ENCODE measurements at places on chromosomes 3 and 15.

DNA sequence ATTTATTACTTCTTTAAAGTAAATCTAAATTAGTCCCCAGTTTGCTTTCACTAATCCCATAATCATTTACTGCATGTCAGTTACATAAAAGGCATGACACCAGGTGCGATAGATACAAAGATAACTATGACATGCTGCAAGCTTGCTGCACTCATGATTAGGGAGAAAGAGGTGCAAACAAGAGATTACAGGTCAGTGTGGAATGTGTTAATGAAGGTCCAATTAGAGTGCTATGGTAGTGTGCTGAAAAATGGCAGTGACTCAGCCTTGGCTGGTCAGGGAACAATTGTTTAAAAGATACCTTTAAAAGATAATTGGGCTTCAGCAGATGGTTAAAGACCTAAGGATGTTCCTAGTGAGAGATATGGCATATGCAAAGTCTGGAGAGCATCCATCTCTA is 352.6 kb upstream of the TGFBR2 start:
- no peak for DNase-seq

DNA sequence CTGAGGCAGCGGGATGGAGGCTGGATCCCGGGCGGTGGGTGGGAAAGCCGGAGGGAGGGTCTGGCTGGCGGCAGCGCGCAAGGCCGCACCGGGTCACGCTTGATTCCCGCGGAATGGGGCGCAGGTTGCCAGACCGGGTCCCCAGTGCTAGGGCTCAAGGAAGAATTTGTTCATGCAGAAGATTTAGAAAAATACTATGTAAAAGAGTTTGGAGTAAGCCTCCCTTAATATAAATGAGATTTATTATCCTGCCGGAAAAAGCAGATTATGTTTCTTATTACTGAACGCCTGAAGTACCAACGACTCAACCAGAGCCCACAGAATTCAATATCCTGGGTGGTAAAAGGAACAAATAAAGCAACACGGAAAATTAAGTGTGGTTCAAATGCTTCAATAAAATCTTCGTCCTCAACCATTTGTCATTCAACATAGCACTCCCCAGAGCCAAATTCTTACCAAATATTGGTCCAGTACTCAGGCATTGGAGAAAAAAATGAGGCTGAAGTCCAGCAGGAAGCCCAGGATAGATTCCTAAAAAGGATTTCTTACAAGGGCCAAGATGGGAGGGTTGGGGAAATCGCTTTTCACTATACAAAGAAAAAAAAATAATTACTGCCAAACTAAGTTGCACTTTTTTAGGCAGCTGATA is 1.2 kb upstream of the ZBTB20 start:
- no peak for DNase-seq

DNA sequence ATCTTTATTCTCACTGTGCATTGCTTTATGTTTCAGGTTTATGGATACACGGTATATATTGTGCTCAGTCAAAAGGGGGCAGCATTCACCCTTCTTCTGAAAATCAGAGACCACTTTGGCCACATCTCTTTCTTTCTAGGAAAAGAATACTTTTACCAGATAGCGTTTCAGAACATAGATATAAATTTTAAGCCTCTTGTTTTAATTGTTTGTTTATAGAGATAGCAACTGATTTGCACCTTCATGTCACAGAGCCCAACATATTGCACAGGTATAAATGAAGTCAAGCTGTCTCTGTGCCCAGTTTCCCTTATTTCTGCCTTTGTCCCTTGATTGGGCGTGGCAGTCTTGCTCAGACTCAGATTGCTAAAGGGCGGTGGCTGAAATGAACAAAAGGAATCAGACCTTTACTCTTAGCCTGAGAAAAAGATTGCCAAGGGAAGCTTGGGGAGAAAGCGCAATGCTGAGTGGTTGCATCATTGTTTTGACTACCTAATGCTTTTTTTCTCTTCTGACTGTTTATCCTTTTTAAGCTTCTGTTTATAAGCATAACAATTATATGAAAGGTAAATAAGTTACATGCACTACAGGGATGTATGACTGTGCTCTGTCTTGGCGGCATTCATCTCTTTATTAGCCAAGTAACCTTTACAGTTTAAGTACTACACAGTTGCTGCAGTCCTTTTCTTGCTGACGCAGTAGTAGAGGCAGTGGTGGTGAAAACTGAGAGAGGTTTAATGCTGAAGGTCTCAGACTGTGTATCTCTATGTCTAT is 70.8 kb upstream of the ZBTB20 start:
- no peak for DNase-seq

DNA sequence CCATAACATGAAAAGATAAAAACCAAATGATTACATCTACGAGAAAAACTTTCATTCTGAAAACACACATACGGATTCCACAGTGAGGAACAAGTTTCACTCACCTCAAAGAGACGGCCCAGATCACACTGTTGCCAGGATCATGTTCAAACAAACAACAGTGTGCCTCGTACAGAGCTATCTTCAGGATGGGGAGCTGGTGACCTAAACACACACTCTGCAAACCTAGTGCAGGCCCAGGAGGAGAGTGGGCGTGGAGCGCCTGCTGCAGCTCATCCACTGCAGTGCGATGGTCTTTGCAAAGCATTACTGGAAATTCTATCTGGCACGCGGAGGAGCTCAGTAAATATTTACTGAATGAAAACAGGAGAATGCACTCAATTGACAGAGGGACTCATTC is 38.5 kb downstream of the TAMM41 start:
- no peak for DNase-seq

DNA sequence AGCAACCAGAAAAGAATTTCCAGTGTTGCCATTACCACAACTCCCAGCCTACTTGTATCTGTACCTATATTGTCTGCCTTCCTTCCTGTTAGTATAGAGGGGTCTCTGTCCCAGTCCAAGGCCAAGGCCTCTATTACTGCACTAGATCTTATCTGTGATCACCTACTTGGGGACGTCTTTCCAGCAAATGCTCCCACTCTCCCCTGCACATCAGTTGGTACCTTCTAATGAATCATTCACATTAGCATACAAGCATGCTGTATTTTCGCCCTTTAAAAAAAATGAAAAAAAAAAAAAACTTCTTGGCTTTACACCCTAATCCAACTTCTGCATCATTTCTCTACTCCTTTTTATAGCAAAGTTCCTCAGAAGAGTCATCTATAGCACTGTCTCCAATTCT is 4.8 kb upstream of the AVEN start:
- no peak for DNase-seq

DNA sequence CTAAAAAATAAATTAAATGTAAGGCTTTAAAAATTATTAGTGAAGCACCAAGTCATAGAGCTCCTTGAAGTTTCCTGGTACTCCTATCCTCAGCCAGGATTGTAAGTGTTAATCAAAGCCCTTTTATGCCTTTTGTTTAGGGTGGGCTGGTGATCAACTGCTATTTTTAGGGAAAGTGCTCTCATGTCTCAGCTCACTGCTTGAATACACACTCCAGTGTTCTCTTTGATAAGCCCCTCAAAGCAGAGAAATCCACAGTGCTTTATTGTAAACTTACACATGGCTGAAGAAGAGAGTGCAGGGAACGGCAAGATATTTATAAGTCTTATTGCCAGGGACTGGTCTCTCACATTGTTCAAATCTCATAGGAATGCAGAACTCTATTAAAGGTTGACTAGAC is 156.4 kb upstream of the AZI2 start:
- no peak for DNase-seq

GRCh38 chr3:138441742-138442141 is 7.3 kb downstream of the ESYT3 start:
- peak; percentile 8 for DNase-seq

DNA sequence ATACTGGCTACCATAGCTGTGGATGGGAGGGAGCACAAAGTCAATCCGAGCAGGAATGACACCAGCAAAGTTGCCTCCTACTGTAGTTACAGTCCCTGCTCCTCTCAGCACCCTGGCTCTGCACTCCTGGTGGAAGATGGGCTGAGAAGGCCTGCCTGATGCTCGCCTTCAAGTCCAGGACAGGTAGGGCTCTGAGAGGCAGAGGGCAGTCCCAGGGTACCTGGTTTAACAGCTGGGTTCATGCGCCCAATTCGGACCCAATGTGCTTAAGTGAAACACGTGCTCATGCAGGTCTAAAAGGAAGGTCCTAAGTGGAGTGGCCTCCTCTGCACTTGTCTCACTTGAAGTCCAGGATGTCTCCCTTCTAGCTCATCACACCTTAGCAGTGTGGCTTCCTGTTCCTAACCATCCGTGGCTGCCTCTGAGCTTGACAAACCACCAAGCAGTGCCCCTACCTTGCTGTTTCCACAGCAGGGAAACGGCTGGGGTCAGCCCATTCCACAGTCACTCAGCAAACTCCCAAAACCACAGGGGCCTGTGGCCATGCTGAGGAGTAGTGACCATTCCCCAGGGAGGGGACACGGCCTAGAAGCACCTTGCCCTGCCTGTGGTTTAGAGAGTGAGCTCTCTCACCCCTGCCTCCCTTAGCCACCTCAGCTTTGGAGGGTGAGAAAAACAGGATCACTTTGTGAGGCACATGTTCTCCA is 3.9 kb upstream of the MUSTN1 start:
- no peak for DNase-seq

GRCh38 chr3:13204177-13204581 is 130.9 kb upstream of the IQSEC1 start:
- no peak for DNase-seq

DNA sequence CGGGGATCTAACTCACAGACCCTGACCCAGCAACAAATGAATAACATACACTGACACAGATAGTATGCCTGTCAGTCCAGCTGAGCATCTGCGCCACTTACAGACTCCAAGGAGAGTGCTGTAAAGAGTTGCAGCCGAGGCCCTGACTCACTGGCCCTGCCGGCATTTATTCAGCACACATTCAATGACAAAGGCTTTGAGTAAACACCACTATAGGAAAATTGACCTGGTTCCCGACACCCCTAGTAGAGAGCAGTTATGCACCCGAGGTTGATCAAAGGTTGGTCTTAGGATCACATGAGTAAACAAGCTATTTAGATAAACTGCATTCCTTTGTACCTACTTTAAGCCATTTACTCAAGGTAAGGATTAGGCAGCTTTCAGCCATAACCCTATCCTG is 22.7 kb downstream of the LARS2 start:
- DNase-seq: no peak

DNA sequence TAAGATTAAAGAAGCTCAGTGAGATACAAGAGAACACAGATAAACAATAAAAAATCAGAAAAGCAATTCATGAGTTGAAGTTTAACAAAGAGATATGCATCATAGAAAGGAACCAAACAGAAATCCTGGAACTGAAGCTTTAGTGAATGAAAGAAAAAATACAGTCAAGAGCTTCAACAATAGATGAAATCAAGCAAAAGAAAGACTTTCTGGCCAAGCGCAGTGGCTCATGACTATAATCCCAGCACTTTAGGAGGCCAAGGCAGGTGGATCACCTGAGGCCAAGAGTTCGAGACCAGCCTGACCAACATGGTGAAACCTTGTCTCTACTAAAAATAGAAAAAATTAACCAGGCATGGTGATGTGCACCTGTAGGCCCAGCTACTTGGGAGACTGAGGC is 301.6 kb upstream of the MANF start:
- DNase-seq: no peak

- no peak for DNase-seq
Measured at GRCh38 chr3:61934505-61934871, 373.1 kb downstream of the PTPRG start.

- no peak for DNase-seq
Measured at GRCh38 chr3:146106986-146107385, 54.0 kb downstream of the PLOD2 start.

DNA sequence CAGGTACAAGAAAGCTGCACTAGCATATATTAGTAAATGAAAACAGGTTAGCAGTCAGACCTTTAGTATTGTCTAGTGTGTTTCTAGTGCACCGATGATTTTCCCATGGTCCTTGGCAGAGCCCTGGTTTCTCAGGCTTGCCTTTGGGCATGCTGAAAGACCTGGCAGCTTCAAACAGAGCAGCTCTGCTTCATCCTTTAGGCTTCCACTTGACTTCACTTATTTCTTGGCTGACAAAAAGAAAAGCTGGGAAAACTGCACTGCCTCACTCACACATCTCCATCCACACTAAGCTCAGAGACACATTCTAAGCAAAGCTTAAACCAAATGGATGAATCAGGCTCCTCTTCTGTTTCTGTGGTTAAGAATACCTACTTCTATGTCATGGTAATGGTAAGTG is 374.8 kb upstream of the PDZRN3 start:
- no peak for DNase-seq

DNA sequence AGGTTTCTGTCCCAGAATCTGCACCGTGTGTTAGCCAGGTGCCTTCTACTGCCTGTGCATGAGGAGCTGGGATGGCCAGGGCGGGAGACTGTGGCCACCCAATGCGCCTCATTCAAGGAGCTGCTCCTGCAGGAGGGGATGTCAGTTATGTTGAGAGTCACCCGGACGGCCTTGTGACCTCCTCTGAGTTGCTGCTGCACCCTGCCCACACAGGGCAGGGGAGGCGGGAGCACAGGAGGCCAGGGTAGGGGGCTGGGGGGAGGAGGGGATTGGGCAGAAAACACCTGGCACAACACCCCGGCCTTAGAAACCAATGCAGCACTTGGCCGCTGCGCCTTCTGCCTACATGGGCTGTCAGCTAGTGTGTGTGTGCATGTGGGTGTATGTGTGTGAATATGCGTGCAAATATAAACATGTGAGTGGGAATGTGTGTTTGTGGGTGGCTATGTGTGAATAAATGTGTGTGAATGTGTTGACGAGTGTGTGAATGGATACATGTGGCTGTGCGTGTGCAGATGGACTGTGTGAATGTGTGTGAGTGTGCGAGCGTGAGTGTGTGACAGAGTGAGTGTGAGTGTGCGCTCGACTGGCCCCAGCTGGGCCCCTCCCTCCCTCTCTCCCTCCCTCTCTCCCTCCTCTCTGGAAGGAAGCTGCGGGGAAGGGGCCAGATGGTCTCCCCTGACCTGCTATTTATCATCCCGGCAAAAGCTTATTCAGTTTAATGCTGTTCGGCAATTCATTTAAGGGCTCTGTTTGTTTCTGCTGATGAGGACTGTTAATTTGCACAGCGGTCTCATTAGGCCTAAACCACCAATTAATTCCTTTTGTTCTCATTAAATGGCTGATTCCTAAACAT is 106.9 kb downstream of the TLE3 start:
- no peak for DNase-seq

- no peak for DNase-seq
Measured at GRCh38 chr3:135805752-135806151, 159.8 kb upstream of the PPP2R3A start.

DNA sequence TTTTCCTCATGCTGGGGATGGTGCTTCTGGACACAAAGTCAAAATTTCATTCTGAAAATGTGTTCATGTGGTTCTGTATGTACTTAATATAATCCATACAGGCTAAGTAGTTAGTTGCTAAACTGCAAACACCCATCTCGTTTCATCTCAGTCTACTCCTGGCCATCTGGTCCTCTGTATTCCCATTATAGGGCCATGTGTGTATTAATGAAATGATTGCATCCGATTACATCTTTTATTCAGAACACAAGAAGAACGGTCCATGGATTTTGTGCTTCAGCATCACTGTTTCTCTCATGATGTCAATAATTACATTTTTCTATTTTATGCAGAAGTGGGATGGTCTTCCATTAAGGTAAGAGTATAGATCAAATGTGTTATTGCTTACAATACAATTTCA is 6.1 kb upstream of the GJD2 start:
- DNase-seq: no peak

GRCh38 chr3:69290430-69290829 is 95.5 kb downstream of the FRMD4B start:
- no peak for DNase-seq

GRCh38 chr15:25058080-25058785 is 103.4 kb downstream of the SNRPN start:
- DNase-seq: no peak

GRCh38 chr3:47984075-47984728 is 32.0 kb downstream of the MAP4 start:
- peak; percentile 53 for DNase-seq

Data from inflammatory macrophage treated with lipopolysaccharide for 1 hour (primary cell).